Activated naive CD4-positive, alpha-beta T cell treated with anti-CD3 and anti-CD28 coated beads, Interleukin-2, amount 50 U/mL, for 72 hours (primary cell): ENCODE measurements at places on chromosomes 3 and 15. TPM values are rescaled to one million over a fixed set of nuclear protein-coding genes. Genes with fewer than 3 reads are reported as not detected.

Gene CA12
- total RNA-seq = 0.95 TPM

Gene PIERCE2
- total RNA-seq = not detected

Gene LIPH
- not detected for total RNA-seq

Gene GP5
- 0.58 TPM for total RNA-seq

Gene SUCNR1
- not detected for total RNA-seq

Gene CRYGS
- total RNA-seq = 3.1 TPM

Gene KNG1
- not detected for total RNA-seq

- no peak for DNase-seq
Measured at GRCh38 chr3:73026111-73026759, 29.6 kb downstream of the PPP4R2 start.

GRCh38 chr15:23532024-23532423 lies 33.5 kb upstream of the MKRN3 start:
- DNase-seq = no peak

- DNase-seq = no peak
Measured at GRCh38 chr3:56926243-56926946, 124.6 kb upstream of the ARHGEF3 start.

DNA sequence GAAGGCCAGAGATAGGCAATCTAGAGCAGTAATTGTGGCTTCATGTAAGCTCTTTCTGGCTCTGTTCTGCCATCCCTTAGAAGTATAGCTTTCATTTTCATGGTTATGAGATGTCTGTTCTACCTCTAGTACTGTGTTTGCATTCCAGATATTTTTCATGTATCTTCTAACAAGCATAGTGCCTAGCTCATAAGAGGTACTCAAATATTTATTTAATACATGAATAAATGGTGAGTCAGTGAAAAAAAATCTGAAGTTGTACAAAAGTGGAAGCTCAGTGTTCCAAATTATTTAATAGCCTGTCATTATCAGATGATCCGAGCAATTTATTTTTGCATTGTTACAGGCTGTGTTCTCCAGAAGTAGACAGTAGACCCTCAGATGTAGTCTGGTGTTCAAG lies 64.3 kb downstream of the OXSM start:
- no peak for DNase-seq

GRCh38 chr3:127218454-127218922 lies 25.6 kb downstream of the PRR23E start:
- no peak for DNase-seq

DNA sequence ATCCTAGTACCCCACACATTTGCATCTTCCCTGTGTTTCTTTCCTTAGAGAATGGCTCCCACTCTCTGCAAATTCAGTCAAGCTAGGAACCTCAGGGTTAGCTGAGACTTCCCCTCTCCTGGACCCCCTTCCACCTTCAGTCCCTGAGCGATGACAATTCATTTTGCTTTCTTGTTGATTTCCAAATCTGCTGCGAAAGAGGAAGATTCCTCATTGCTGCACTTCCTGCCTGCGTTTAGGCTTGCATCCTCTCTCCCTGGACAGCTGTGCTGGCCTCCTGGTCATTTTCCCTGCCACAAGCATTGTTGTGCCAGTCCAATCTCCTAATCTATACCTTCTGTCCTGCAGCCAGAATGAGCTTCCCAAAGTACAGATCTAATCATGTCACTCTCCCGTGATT lies 12.3 kb upstream of the DGKG start:
- no peak for DNase-seq

GRCh38 chr15:52567871-52568600 lies 794 bp downstream of the ARPP19 start:
- DNase-seq = peak; percentile 66

DNA sequence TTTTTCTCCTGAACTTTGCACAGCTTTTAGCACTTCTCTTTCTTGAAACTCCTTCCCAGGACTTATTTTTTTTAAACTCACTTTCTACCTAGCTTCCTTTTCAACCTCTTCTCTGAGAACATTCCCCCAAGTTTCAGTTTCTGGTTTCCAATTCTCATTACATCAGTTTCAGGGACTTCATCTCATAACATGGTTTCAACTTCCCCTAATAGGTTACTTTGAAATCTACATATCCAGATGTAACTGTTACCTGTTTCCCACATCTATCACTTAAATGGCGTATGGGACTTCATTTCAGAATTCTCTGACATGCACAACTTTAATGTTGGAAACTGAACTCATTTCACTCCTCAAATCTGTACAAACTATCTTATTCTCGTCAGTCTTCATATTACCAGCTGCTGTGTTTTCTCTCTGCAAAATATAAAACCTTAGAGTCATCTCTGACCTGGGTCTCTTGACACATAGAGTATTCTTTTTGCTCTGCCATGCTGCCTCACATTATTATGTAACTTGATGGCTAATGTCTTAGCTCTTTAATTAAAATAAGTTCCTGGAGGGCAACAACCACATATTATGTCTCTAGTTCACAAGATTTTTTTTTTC lies 58.4 kb downstream of the NME9 start:
- DNase-seq = no peak

DNA sequence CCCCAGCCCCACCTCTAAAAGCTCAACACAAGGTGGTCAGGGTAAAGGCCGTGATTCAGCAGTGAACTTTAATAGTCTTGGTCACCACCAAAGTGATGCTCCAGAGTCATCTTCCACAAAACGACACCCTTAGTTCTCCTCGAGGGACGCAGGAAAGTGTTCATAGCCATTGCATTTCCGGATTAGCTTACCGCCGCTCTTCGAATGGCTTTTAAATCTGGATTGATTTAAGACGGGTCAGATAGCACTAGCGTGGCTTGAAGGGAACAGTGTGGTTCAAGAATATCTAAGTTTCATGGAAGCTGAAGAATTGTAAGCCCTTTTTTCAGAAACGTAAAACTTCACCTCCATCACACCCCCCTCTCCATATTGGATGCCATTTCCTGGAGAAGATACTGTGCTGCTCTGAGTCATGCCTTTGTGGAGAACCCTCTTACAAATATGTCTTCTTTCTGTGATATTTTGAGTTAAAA lies 829 bp downstream of the RNF7 start:
- peak; percentile 17 for DNase-seq

DNA sequence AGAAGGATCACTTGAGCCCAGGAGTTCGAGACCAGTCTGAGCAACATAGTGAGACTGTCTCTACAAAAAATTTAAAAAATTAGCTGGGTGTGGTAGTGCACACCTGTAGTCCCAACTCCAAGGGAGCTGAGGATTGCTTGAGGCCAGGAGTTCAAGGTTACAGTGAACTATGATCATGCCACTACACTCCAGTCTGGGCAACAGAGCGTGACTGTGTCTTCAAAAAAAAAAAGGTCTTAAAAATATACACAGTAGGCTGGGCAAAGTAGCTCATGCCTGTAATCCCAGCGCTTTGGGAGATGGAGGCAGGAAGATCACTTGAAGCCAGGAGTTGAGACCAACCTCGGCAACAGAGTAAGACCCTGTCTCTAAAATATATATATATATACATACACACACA lies 11.2 kb upstream of the CAMK1 start:
- DNase-seq = no peak

DNA sequence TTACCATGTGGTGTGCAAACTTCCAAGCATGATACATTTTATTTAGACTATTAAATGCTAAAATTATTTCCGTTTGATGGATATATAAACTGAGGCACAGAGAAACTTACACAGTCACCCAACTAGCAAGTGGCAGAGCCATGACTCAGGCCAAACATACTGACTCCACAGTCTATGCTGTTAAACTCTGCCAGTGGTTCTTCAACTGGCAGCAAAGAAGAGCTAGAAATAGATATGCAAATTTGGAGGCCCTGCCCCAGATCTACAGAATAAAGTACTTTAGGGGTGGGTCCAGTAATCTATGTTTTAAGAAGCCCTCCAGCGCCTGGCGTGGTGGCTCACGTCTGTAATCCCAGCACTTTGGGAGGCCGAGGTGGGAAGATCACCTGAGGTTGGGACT lies 400.0 kb downstream of the FOXP1 start:
- no peak for DNase-seq

DNA sequence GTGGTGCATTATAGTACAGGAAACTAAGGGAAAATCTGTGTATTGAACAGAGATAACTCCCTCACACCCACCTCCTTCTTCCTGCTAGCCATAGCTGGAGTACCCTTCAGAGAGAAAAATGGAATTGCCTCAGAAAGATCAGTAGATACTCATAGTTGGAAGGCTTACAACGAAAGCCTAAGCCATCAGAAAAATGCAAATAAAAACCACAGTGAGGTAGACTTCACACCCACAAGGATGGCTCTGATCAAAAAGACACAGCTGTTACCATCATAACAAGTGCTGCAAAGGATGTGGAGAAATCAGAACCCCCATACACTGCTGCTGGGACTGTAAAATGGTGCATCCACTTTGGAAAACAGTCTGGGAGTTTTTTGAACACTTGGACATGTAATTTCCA lies 7.4 kb upstream of the DLG1 start:
- peak; percentile 23 for DNase-seq

DNA sequence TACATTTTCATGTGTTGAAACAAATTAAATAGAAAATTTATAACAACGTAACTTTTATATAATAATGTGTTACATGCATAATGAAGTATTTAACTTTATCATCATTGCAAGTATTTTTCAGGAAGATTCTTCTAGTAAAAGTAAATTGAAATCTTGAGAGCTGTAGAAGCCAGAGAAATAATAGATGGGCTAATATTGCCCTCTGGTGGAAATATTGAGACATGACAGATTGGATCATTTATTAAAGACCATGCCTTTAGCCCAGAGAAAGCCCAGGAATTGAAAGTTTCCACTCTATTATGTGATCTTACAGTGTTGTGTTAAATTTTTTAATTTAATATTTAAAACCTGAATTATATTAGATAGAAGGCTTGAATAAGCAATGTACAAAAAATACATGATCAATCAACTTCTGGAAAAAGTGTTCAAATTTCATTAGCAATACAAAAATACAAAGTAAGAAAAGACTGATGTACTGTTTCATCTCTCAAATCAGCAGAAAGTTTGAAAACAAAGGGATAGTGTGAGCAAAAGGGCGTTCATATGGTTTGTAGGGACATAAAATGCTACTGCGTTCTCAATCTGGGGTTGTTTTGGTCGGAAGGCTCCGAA lies 52.7 kb upstream of the SPTSSB start:
- no peak for DNase-seq

DNA sequence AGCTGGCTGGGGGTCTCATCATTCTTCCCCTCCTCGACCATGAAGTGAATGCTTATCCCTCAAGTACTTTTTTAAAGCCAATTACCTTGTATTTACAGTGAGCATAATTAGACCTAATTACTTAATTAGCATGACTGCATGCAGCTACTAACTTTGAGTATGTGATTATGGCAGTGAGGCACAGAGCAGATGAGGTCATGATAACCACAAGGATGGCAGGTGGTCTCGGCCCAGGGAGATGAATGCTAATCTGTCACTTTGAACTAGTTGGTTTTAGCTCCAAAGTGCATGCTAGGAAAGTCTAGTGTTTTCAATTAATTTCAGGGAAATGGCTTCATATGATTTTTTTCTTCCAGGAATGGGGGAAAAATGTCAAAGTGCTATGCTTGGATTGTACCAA lies 233.8 kb downstream of the NTRK3 start:
- no peak for DNase-seq

- DNase-seq = no peak
Measured at GRCh38 chr3:45554006-45554666, 40.4 kb upstream of the LIMD1 start.

DNA sequence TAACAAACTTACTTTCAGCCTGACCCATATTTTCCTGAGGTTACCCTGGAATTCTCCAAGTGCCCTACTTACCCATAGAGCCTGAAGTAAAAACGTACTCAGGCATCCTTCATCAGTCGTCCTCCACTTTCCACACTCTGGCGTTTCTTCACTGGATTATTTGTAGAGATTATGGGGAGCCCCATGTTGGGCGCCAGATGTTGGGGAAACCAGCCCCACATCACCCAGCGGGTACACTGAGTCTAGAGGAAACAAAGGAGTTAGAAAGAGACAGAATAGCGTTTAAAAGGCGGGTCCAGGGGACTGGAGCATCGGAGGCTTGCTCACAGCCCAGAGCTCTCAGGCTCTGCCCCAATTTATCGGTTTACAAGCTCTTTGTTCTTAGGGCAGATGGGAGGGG lies 9.7 kb upstream of the SLC28A2 start:
- peak; percentile 11 for DNase-seq
